ENCODE measurements at places on chromosomes 2 and 18. TPM values are rescaled to one million over a fixed set of nuclear protein-coding genes. Genes with fewer than 3 reads are reported as not detected.

UGT1A4 gene
- not detected for total RNA-seq

- DNase-seq: no peak
These were observed 1.5 kb downstream of the ZFAND2B start for GRCh38 chr2:219207884-219208740.

VSNL1 gene
- not detected for total RNA-seq

GRCh38 chr2:120758181-120759144 lies 22.8 kb downstream of the GLI2 start:
- peak; percentile 0 for DNase-seq

- DNase-seq: no peak
These were observed 528 bp downstream of the ATG9A start for GRCh38 chr2:219228911-219229304.

GRCh38 chr2:106160786-106161261 lies 33.3 kb downstream of the UXS1 start:
- peak; percentile 70 for DNase-seq

HOXD3 gene
- total RNA-seq: not detected

All from activated CD4-positive, alpha-beta T cell treated with anti-CD3 and anti-CD28 coated beads for 36 hours (primary cell).